ENCODE measurements at places on chromosomes 11 and 22.

DNA sequence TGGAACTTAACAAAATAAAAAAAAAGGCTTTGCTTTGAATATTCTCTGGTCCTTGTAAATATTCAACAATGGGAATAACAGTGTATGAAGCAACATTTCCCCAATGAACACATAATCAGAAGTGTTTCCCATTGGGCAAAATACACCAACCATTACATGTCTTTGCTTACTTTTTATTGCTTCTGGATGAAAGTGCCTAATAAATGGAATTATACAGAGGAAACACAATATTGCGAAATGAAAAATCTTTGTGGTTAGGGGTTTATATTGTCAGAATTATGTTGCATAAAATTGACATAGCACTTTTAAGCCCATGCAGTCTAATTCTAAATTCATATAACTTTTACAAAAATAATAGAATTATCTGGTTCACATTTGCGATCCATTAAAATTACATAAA lies 386.4 kb downstream of the DCDC1 start:
- DNase-seq: no peak

DNA sequence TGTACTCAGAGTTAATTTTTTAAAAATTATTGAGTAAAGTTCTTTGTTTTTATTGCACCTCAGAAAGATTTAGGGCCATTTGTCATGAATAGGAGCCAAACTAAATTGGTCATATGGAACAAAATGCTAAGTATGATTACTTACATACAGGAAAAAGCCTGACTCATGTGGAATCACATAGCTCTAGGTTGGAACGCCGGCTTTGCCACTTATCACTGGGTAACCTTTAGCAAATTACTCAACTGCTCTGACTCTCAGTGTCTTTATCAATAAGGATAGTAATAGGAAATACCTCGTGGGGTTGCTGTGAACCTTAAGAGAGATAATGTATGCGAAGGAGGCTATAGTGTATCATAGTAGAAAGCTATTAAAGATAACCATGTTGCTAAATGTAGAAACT lies 638.5 kb downstream of the NELL1 start:
- DNase-seq: no peak

GRCh38 chr11:69297787-69298266 lies 3.9 kb downstream of the MYEOV start:
- DNase-seq: no peak

- peak; percentile 74 for DNase-seq
Measured at GRCh38 chr11:57249384-57250319, 12.6 kb upstream of the APLNR start.

DNA sequence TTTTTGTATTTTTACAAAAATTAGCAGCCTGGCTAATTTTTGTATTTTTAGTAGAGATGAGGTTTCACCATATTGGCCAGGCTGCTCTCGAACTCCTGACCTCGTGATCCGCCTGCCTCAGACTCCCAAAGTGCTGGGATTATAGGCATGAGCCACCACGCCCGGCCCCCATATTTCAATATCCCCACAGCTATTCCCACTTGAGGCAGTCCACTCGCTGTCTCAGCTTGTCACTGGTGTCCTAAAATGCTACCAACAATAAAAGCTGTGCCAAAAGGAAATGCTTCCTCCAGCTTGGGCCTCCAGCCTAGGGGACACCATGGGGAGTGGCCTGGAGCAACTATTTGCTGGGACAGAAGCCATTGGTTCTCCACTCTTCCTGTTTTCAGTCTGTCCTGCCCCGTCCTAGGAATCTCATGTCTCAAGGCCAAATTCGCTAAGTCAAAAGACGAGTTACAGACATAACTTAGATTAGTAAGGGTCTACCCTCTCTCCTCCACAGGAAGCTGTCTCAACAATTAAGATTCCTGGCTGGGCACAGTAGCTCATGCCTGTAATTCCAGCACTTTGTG lies 7.3 kb upstream of the SPINDOC start:
- DNase-seq: no peak

GRCh38 chr11:2848497-2848896 lies 37.1 kb downstream of the CDKN1C start:
- DNase-seq: no peak

GRCh38 chr11:95788921-95789505 lies 569 bp downstream of the FAM76B start:
- peak; percentile 80 for DNase-seq

DNA sequence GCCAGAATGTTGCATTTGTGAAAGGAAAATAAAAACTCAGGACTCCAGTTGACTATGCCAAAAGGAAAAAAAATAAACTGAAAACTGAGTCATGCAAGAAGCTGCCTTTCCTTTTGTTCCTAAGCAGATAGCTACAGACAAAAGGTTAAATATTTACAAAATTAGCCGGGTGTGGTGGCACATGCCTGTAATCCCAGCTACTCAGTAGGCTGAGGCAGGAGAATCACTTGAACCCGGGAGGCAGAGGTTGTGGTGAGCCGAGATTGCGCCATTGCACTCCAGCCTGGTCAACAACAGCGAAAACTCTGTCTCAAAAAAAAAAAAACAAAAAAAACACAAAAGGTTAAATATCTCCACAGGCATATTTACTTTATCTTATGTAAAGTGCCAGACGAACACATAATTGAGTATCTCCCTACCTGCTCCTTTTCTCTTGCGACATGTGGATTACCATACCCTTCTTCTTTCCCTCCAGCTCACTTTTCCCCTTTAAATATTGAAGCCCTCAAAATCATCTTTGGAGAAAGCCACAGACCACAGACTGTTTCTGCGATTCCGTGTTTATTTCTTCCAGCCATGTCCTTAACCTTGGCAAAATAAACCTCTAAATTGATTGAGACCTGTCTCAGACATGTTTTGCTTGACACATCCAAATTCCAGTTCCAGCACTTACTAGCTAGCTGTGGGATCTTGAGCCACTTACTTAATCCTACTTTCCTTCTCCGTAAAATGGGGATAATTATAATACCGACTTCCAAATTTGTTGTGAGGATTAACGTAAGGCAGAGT lies 2.3 kb upstream of the SMPD1 start:
- no peak for DNase-seq

DNA sequence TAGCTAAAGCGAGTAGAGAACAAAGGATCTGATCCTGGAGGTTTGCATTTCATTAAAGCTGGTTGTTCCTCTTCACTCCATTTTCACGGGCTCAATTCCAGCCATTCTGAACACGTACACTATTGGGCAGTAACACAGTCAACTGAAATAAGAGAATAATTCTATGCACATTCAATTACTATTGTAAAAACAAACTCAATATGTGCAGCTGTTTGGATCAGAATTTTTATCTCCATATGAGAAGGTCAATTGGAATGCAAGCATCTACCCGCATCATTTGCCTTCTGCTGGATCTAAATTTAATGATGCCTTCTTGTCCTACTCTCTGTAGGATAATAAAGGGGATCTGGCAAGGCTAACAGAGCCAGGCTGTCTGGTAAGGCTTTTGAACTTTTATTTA lies 562.8 kb upstream of the CCDC179 start:
- DNase-seq: no peak

DNA sequence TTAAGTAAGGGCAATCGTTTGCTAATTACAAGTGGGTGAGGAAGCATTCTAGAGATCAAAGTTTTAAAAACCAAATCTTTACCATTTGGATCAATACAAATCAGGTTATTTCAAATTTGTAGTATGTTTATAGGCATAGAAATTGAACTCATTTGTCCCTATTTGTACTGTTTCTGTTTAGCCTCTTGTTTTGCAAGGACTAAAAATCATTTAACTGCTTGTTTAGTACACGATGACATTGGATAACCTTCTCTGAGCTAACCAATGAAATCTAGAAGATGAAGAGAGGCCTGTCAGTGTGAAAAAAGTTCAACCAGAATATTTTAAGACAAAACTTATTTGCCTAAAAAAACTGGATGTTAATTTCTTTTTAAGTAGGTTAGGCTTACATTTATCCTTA lies 40.0 kb downstream of the ZC3H12C start:
- DNase-seq: no peak

GRCh38 chr11:123241294-123241693 lies 46.2 kb upstream of the CLMP start:
- no peak for DNase-seq

- DNase-seq: no peak
Measured at GRCh38 chr11:35282221-35282882, 137.0 kb downstream of the SLC1A2 start.

DNA sequence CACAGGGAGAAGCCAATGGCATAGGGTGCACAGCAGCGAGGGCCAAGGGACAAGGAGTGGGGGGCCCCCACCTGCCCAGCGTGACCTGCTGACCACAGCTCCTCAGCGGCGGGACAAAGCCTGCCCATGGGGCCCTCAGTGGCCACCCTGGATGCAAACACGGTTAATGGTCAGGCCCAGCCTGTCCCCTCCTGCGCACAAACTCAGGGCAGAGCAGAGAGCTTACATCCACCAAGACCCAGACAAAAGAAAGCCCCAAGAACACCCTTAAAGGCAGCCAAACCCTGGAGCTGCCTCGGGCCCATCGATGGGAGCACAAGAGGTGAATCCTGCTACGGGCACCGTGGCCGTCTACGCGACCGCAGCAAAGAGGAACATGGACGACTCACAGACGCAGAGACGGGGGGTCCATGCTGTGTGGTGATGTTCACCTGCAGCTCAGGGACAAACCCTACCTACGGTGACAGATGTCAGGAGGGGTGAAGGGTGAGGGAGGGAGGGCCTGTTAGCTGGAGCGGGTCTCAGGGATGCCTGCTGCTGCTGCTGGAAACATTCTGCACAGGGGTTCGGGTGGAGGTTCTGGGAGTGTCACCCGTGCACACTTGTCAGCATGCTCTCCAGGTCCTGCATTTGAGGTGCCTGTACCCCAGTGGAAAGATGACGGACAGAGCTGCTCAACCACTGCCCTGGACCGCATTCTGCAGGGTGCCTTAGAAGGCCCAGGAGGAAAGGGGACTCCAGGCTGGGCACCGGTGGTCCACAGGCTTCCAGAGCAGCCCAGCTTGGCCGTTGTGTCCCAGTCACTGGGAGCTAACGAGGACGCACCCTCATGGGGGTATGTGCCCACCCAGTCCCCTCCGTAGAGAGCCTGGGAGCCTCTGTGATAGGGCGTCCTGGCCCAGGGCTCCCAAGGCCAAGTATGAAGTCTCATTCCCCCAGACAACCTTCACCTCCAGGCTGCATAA lies 11.6 kb downstream of the ASCL2 start:
- DNase-seq: no peak

DNA sequence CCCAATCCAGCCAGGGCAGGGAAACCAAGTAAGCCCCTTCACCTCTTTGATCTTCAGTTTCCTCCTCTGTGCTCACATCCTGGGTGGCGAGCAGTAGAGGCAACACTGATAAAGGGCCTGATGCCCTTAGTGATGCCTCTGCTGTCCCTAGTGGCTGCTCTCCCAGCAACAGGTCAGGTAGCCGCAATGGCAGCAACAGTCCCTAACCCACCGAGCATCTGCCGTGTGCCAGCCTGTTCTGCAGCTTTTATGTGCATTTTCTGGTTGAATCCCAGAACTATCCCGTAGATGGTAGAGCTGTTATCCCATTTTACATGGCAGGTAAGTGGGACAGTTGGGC lies 5.2 kb downstream of the SCYL1 start:
- no peak for DNase-seq

DNA sequence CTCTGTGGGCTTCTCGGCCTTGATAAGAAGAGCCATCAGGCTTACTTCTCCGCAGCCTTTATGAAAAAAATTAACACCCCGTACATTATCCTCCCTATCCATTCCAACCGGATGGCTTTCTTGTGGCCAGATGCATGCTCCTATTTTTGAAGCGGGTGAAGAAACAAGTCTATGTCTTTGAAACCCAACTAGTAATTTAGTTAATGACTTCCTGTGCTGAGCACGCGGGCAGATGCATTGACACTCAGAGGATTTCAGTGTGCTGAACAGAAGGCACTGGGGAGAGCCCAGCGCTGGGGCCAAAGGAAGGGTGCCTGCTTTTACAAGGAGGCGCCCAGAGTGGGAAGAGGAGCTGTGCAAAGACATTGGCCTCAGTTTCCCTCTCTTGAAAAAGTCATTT lies 53.3 kb downstream of the ARHGAP8 start:
- no peak for DNase-seq

DNA sequence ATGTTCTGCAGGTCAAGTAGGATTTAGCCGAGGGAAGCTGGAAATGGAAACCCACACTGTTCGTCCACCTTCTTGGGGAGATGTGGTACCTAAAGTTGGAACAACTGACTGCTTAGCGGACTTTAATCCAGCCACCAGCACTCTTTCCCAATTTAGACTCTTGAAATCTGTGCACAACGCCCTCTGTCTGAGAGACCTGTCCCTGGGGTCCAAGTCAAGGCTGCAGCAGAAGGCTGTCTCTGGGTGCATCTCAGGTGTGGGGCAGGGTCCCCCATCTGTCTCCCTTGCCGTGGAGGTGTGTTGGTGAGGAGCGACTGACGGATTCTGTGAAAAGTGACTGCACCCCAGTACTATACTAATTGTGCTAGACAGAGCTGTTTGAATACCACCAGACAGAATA lies 168.2 kb upstream of the CADM1 start:
- DNase-seq: no peak

DNA sequence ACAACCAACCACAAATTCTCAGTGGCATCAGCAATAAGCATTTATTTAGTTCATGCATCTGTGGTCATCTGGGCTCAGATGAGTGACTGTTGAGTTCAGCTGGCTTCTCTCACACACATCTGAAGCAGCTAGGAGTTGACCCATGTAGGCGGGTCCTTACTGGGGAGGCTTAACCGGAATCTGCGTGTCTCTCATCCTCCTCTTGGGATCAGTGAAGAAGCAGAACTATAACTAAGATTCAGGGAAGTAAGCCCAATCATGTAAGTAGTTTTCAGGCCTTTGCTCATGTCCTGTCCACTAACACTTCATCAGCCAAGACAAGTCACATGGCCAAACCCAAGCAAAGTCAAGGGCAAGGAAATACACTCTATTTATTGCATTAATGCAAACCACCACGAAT lies 236.2 kb downstream of the C11orf87 start:
- DNase-seq: no peak

DNA sequence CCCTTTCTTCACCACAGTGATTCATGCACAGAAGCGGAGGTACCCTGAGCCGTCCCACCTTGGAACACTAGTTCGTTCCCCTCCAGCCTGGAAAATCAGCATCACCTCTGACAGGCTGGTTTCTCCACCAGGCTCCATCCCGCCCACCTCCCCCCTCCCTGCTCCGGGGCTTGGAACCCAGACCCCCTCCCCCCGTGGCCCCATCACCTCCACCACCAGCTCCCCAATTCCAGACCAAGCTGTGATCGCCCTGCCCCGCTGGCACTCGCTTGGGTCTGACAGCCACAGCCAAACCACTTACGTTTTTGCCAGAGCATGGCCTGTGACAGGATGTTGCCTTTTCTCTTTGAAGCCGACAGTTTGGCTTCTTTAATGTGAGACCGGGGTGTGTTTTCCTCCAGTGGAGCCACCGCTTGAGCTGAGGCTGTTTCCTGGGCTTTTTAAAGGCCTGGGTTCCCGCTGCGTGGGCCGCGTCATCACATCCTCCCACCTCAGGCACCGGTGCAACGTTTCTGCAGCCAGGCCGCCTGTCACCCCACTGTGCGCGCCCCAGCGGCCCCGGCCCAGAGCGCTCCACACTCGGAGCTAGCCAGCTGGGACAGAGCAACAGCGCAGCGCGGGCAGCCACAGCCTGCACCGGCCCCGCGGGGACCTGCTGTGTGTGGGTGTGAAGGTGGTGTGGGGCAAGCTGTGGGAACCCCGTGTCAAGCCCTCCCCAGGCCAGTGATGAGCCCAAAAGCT lies at the start of gene POU2AF1:
TSS of gene POU2AF1 (minus strand) at position 415 of the 741 bp plus-strand sequence. CDS start at position 317, 98 bp downstream.
- DNase-seq: no peak

GRCh38 chr22:36329254-36330078 lies 58.3 kb downstream of the MYH9 start:
- DNase-seq: peak; percentile 93

GRCh38 chr11:92340839-92341238 lies 116.2 kb downstream of the FAT3 start:
- peak; percentile 45 for DNase-seq

GRCh38 chr11:24820541-24820940 lies 323.7 kb downstream of the LUZP2 start:
- no peak for DNase-seq

All from neural progenitor cell (in vitro differentiated cells).